NCI-H345 (cell line): ENCODE measurements at places on chromosomes 6 and 20.

GRCh38 chr20:34705397-34706301, 1.5 kb downstream of the TP53INP2 start:
- DNase-seq = peak; percentile 20

DNA sequence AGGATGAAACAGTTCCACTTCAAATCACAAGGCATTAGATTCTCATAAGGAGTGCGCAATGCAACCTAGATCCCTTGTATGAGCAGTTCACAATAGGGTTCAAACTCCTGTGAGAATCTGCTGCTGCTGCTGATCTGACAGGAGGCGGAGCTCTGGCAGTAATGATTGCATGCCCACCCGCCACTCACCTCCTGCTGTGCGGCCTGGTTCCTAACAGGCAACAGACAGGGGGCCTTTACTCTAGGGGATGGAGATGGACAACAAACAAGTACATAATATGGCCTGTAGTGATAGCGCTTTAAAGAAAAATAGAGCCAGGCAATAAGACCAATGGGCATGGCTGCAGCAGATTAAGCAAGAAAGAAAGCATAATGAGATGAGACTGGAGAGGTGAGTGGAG, 2.7 kb upstream of the TBC1D22B start:
- no peak for DNase-seq

DNA sequence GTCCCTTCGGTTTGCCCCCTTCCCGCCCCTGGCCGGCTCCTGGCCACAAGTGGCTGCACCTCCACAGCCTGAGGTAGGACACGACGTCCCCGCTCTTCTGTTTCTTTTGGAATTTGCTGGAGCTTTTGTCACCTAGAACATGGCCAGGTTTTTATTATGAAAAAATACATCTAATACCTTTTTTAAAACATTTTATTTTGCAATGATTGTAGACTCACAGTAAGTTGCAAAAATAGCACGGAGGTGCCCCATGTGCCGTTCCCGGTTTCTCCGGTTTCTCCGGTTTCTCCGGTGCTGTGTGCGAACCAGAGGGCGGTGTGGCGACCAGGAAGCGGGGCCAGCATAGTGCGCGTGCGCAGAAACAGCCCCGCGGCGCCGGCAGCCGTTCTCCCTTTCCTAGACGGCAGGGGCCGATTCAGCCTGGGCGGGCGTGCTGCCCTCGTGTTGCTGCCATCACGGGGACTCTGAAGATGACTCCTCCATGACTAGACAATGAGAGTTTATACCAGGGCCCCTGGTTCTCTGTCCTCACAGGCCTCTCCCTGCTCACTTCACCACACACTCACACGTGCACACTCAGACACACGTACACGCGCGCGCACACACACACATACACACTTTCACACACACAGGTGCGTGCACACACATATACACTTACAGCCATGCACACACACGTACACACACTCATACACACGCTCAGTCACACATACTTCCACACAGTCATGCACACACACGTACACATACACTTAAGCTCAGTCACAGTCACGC, 102.1 kb downstream of the TMEM242 start:
- peak; percentile 90 for DNase-seq

GRCh38 chr6:145866456-145867396, 52.1 kb upstream of the FBXO30 start:
- no peak for DNase-seq

- DNase-seq = no peak
These were observed 275.0 kb upstream of the PREP start for GRCh38 chr6:105677671-105678475.

DNA sequence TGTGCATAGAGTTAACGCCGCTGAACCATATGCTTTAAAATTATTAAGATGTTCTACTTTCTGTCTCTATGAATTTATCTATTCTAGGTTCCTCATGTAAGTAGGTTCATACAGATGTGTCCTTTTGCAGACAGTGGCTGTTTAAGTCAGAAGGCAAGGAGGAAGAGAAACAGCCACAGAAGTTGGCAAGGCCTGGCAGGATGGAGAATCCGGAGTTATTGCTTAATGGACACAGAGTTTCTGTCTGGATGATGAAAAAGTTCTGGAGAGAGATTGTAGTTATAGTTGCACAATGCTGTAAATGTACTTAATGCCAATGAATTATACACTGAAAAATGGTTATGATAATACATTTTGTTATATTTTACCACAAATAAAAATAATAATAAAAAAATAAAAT, 283.6 kb upstream of the CNR1 start:
- DNase-seq = no peak

DNA sequence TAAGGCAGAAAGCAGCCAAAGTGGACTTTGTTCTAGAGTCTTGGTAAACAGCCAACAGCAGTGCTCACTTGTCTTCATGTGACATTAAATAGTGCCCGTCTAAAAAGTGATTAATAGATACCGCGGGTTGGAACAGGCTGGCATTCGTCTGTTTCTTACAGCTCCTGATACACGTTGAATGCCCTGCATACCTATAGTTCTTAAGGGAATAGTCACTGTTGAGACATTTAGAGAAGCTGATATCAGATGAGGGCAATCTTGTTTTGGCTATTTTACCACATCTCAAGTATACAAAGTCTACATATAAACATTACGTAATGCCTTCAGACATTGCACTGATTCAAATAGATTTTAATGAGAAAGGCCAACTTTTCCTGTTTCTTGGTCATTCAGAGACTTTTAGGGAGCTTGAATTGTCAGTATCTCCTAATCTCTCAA, 374.9 kb upstream of the FLRT3 start:
- DNase-seq = no peak

GRCh38 chr6:88760091-88760490, 203.3 kb downstream of the RNGTT start:
- DNase-seq = no peak

- peak; percentile 80 for DNase-seq
These were observed 255.6 kb downstream of the ERMARD start for GRCh38 chr6:170006900-170007467.

DNA sequence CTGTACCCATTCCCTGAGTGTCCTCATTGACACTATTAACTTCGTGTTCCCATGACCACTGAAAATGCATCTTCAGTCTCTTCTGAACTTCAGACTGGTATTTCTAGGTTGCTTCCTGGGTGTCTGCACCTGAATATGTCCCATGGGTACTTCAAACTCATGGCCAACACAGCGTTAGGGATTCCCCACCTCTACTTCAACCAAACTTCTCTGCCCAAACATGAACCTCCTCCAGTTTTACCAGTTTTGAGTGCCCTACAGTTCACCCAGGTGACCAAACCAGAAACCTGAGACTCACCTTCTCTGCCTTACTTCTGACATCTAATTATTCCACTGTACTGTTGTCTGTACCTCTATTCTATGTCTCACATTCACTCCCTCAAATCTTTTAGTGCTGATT, 99.5 kb upstream of the SUPT3H start:
- DNase-seq = no peak

GRCh38 chr6:4403828-4404227, 268.5 kb upstream of the ECI2 start:
- DNase-seq = no peak

DNA sequence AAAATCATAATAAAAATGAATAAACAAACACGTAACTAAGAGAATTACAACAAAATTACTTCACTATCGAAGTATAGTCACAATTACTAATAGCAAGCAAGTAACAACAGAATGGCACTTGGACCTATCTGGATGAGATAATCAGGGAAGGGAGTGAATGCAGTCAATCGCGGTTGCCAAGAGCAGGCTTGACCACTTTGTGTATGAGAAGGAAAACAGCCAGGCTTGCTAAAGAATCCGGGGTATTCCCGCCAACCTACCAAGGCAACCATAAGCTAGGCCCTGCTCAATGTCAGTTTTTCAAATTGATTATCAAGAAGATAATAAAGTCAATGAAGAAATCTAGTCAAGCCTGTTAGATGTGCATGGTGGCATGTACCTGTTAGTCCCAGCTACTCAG, 39.7 kb downstream of the PXDC1 start:
- DNase-seq = no peak

DNA sequence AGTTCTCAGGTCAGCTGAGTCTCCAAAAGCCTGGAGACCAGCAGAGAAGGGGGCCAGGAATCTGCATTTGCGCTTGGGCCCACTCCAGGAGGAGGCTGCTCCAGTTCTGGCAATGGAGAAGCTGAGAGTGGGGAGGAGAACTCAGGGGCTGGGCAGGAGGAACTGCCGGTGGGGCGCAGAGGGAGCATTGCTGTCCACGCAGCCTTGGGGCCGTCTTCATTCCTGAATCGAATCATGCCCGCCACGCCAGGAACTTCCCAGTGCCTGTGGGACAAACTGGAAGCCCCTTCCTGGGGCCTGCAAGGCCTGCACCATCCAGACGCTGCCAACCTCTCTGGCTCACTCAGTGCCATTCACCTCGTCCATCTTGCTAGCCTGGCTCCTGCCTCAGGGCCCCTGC, 16.9 kb downstream of the RAB44 start:
- DNase-seq = no peak

DNA sequence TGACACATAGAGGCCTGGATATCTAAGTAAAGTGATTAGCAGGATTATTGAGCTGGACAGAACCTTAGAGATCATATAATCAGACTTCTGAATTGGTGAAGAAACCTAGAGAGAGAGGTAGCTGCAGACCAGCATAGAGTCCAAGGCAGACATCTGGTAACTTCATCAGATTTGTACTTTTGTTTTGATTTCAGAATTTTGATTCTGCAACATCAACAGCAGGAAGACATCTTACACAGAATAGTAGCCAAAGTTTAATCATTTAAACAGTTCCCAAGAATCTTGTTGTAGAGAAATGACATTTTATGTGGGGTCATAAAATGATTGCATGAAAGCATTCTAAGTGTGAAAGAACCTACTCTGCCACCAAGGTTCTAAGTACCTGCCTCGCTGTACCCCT, 39.4 kb downstream of the RPRD1B start:
- DNase-seq = no peak
